ENCODE measurements at places on chromosomes 2 and 18.

DNA sequence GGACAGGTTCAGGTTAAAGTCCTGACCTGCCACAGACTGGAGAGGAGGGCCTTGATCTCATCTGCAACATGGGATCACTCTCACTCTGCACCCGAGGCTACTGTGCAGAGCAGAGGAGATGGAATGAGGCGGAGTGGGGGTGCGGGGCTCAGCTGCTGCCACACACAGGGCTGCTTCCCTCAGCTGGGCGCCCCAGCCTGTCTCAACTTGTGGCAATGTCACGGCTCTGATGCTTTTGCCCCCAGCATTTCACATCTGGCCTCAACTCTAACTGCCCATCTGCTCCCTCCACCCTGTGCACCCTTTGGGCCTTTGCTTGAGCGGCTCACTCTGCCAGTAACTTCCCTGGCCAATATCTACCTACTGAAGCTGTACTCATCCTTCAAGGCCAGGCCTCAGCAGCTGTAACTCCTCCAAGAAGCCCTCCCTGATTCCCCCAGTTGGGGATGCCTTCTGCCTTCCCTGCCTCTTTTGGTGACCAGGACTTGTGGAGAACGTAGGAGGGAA, 70.3 kb downstream of the POLR1A start:
- DNase-seq = no peak

DNA sequence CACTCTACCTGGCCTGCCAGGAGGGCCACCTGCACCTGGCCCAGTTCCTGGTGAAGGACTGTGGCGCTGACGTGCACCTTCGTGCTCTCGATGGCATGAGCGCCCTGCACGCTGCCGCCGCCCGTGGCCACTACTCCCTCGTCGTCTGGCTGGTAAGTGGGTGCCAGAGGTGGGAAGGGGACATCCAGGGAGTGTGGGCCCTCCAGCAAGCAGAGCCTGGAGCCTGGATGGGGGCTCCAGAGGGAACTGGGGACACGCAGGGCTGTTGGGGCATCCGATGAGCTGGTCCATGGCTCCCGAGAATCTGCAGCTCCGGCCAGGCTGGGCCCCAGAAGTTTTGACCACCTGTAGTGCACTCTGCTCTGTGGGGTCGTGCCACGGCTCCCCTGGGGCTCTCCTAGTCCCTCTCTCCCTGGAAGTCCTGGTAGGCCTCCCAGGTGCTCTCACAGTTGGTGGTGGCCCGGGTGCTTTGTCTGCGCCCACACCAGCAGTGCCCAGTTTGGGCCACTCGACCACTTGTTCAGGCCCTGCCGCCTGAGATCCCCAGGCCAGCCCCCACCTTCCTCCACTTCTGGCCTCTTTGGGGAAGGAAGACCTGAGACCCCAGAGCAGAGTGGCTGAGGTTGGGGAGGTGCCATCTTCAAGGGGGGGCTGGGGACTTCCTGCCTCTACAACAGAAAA, 4.7 kb downstream of the ESPNL start:
- DNase-seq = peak; percentile 4

- no peak for DNase-seq
These were observed 123.0 kb downstream of the ACAA2 start for GRCh38 chr18:49690312-49690711.

DNA sequence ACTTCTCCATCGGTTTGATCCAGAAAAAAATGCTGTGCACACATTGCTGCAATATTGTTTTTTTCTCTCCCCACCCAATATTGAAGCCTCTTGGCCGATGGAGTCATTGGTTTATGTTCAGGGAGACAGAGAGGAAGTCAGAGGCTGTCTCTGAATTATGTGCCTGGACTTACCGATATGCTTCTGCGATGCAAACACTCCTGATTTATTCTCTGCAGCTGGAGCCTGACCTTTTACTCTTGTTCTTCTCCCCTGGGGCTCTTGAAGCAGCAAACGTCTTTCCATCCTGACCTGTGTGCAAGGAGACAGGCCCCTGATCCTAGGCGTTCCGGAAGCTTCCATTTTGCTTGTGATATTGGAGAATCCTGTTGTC, 99.6 kb downstream of the PTGR3 start:
- DNase-seq = no peak

- DNase-seq = no peak
These were observed 309.9 kb downstream of the PIEZO2 start for GRCh38 chr18:10839421-10839820.

GRCh38 chr2:138621139-138621538, 119.6 kb downstream of the SPOPL start:
- no peak for DNase-seq

DNA sequence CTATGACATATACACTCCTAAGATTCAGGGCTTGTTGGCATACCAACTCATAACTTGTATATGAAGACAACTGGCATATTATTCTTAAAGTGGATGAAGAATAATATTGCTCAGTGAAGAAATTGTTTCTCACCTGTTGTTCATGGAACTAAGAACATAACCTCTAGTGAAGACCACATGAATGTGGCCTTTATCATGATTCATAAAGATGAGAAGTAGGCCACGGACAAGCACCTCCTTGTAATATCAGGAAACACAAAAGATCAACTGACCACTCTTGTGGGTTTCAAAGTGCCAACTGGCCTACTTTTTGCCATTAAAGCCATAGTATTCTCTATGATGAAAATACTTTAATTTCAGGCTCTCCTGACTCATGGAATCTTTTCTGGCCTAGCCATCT, 407.4 kb downstream of the GRB14 start:
- no peak for DNase-seq

- DNase-seq = no peak
These were observed 5.6 kb upstream of the TMEM17 start for GRCh38 chr2:62511636-62512035.

GRCh38 chr18:45066886-45067285, 386.2 kb downstream of the SETBP1 start:
- DNase-seq = no peak

- DNase-seq = no peak
These were observed 26.5 kb downstream of the SCYGR8 start for GRCh38 chr2:227772197-227772661.

DNA sequence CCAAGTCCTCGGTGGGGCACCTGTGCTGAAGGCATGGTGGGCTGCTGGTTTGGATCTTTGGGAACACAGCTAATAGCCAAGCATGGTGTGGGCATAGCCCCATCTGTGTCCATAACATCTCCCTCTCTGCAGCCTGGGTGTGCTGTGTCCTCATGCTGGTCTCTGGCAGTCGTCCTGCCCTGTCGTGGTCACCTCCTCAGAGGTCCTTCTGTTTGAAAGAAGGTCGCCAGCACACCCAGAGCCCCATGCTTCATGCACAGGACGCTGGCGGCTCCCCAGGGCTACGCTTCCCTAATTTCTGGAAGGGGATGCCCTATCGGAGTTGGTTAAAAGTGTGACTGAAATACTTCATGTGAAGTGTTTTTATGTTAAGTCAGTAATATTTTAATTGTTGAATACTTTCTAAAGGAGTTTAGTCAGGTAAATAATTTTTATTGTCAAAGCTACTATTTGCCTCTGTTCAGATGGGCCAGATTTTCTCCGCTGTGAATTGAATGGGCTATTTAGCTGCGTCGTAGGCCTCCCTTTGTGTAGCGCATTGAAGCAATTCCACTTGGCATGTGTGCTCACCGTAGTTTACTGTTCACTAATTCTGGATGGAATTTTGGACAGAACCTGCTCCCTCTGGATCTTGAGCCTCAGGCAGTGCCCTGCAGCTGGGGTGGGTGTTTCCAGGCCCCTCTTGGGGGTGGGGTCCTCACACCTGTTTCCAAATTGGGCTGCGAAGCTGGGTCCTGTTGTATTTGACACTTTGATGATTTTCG, 81.9 kb downstream of the WDSUB1 start:
- DNase-seq = no peak

- no peak for DNase-seq
These were observed 109.1 kb upstream of the CYP1B1 start for GRCh38 chr2:38185012-38185491.

DNA sequence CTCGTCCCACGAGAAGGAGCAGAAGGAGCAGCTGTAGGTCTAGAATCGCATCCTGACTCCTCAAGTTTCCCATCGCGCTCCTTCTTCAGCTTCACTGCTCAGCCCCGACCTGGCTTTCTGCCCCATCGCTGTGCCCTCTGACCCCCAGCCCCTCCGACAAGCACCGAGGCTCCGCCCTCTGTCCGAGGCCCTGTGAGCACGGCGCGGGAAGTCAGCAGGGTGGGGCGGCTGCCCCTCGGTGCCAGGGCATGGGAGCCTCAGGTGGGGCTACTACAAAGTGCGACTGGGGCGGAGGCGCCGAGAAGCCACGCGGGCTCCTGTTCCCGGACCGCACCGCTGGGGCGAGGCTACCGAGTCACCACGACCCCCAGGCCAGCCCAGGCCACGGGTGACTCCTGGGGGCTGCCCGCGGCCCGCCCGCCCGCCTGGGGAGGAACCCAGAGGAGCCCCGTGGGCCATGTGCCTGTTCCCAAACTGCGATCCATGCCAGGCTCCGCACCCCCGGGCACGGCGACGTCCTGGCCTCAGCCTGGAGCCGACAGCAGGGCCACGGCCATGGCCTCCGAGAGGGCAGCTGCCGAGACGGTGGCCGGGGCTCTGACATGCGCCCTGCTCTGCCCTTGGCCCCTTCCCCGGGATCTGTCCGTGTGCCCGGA, 36.6 kb upstream of the ID2 start:
- no peak for DNase-seq

DNA sequence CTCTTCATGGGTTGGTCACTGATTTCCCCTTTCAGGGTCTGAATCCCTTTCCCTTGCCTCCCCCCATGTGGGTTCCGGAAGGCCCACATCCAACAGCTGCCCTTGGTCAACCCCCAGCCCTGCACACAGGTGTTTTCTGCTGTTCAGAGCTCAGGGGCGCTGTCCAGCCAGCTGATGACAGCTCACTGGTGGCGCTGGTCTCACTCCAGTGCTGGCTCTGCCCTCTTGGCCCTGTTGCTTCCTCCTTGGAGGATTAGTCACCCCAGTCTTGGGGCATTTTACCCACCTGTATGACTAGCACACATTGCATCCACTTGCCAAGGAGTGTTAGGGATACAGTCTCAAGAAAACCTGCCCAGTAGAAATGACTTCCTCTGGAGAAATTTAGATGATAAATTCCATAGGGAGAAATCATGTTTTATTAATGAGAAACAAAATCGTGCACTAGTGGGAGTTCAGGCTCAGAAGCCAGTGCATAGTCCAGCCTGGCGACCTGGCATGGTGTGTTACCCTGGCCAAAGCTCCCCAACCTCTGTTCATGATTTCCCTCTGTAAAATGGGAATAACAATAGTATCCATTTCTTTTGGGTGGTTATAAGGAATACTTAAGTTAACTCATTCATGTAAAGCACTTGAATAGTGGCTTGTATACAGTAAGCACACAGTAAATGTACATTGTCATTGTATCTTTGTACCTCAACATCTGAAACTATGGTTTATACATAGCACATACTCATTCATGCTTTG, 21.6 kb downstream of the CRIM1 start:
- no peak for DNase-seq

- DNase-seq = no peak
These were observed 14.4 kb downstream of the GPR55 start for GRCh38 chr2:230910546-230911177.

GRCh38 chr2:219662566-219662965, 35.1 kb downstream of the SLC4A3 start:
- DNase-seq = no peak

DNA sequence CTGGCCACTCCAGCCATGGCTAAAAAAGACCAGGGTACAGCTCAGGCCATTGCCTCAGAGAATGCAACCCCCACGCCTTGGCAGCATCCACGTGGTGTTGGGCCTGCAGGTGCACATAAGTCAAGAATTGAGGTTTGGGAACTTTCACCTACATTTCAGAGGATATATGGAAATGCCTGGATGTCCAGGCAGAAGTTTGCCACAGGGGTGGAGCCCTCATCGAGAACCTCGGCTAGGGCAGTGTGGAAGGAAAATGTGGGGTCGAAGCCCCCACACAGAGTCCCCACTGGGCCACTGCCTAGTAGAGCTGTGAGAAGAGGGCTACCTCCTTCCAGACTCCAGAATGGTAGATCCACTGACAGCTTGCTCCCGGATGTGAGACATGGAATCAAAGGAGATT, 477.3 kb downstream of the LPIN1 start:
- DNase-seq = no peak

GRCh38 chr18:59846814-59847490, 52.8 kb upstream of the PMAIP1 start:
- DNase-seq = no peak

GRCh38 chr2:217824223-217824622, 178.6 kb downstream of the TNS1 start:
- no peak for DNase-seq

DNA sequence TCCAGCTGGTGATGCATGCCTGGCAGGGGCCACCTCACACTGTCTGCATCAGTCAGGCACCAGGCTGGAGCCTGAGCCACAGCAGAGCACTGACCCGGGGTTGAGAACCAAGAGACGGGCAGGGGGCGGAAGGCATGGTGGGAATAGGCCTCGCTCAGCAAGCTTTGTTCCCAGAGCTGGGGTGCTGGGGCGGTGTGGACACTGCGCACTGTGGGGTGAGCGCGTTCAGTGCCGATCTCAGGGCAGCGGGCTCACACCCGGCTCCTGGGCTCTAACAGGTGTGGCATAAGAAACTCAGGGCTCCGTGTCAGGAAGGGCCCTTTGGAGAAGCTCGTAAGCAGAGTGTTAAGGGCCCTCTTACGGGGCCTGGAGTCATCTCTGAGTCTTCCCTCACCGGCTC, 15.7 kb downstream of the SH3RF3 start:
- peak; percentile 41 for DNase-seq

DNA sequence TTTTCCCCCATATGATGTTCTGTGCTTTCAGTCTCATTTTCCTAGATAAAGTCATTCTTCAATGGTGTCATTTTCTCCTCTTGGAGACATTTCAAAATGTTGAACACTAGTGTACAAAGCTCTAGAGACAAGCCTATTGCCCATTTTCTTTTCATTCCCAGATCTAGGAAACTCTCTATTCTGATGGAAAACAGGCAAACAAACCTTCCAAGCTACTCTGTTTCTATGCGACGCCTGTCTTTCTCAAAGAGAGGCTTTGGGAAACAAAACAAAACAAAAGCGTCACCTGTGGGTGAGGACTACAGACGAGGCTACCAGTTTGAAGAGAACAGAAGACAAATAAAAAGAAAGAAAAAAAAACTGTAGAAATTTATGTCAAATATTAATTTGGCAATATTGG, 311.0 kb downstream of the CBLN2 start:
- DNase-seq = no peak

DNA sequence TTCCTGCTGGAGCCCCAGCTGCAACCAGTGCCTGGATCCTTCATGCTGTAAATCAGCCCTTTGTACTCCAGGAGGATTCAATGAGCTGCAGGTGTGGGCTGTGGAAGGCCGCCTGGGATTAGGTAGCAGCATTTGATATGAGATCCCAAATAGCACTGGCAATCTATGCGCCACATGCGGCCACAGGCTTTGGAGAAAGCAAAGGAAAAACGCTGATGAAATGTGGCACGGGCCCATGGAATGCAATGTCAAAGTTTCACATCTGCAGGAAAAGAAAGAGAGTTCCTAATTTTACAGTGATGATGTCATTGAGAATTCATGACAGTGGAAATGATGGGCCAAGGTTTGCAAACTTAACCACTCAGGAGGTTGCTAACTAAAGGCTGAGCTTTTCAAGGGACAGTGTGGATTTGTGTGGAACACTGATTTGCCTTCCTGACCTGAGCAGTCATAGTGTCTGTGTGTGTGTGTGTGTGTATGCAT, 216.4 kb upstream of the OSR1 start:
- DNase-seq = no peak

- DNase-seq = no peak
These were observed 26.4 kb downstream of the ARHGAP15 start for GRCh38 chr2:143155661-143156060.

GRCh38 chr2:54208364-54209240, 47.4 kb downstream of the TSPYL6 start:
- no peak for DNase-seq
